Endothelial cell of umbilical vein (primary cell): ENCODE measurements at places on chromosomes 12 and 14. TPM values are rescaled to one million over a fixed set of nuclear protein-coding genes. Genes with fewer than 3 reads are reported as not detected.

- no peak for DNase-seq
These were observed 179.9 kb downstream of the ADCK1 start for GRCh38 chr14:77979666-77980351.

- no peak for DNase-seq
These were observed 276.6 kb upstream of the NAV3 start for GRCh38 chr12:77553976-77554619.

DNA sequence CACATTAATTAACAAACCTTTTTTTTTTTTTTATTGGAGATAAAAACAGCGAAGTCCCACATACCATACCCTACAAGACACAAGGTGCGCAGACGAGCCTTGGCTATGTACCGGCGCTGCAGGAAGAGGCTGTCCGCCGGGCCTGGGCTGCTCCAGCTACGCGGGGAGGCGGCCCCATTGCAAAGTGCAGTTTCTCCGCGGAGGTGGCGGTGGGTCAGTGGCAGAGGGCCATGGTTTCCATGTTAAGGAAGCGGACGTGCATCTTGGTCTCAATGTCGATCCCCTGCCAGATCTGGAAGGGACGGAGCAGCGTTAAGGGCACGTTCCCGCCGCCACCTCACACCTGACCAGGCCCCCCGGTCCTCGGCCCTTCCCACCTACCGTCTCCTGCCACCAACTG lies 60.3 kb downstream of the TESC start:
- no peak for DNase-seq

DNA sequence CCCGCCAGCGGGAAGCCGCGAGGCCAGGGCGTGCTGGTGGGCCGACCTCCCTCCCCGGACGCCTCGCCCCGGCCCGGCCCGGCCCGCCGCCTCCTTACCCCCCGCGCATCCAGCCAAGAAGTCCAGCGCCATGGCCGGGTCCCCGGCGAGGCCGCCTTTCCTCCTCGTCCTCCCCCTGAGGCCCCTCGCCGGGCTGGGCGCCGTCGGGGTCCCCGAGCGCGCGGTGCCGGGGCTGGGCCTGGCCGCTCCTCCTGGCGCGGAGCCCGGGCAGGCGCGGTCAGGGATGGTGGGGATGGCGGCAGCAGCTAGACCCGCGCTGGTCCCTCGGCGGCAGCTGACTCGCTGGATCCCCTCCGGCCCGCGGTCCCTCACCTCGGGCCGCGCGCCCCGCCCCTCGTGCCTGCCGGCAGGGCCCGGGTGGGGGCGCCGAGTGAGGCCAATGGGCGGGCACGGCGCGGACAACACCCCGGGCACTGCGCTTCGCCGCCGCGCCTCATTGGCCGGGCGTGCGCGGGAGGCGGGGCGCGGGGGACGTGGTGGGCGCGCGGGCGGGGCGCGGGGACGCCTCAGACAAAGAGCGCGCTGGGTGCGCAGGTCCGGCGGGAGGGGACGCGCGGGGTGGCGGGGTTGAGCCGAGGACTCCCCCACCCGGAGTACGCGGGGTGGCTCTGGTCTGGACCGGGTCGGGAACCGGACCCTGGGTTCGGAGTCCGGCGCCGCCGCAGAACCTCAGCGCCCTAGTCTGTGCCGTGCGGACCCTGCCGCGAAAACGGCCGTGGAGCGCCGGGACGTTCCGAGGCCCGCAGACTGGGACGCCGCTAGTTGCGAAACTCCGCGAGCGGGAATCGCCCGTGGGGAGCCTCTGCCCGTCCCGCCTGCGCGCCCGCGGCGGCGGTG lies at the start of gene SLC25A29:
SLC25A29 (minus strand) TSS at position 344 of the 897 bp plus-strand sequence; CDS start at position 132, 212 bp downstream.
- DNase-seq: peak; percentile 91

GRCh38 chr14:72518809-72519377 lies 375.0 kb downstream of the DPF3 start:
- no peak for DNase-seq

DNA sequence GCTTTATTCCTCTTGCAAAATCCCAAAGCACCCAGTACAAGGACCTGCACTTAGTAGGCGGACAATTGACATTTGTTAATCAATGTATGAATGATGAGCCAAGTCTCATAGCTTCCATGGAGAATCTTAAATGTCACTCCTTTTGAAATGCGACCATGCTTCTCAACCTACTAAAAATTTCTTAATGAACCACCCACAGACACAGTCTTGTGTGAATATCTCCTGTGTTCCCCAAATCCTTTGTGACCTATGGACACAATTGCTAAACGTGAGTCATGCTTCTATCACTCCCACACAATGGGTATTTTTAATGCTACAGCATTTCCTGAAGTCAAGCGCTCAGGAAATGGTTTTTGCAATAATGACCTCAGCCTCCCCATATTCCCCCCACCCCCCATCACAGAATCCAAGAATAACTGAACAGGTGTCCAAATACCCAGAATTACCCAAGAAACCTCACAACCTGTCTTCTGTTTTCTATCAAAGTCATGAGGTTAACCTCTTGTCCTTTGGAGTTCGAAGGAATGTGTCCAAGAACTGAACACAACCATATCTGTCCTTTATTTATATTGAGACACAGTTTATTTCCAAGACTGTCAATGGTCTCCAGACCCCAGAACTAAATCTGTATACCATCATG lies 163.6 kb upstream of the PLEKHG7 start:
- peak; percentile 95 for DNase-seq

DNA sequence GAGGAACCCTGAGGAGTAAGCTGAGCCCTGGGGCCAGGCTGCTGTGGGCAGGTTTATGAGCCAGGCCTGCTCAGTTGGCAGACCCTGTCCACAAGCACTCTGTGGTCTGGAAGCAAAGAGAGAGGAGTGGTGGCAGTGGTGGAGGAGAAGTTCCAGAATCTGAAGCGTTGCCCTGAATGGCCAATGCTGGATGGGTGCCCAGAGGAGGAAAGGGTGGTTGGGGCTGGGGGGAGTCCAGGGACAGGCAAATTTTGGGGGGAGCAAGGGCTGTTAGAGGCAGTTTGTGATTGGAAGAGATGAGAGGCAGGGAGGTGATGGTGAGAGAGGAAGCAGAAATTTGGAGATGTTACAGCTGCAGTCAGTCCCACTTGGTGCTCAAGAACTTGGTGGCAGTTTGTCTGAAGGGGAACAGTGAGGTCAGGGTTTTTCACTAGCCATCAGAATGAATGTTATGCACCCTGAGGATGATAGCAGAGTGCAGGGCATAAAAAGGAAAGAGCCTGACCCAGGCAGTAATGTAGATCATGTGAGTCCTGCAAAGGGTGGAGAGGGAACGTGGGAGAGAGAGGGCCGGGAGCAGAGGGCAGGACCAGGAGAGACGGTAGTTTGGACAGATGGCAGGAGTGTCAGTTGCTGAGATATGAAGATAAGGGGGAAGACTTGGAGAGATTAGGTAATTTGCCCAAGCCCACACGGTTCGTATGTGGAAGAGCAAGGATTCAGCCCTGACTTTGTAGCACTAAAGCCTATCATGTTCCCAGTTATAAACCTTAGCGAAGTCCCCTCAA lies 51.2 kb downstream of the GALNT8 start:
- no peak for DNase-seq

DNA sequence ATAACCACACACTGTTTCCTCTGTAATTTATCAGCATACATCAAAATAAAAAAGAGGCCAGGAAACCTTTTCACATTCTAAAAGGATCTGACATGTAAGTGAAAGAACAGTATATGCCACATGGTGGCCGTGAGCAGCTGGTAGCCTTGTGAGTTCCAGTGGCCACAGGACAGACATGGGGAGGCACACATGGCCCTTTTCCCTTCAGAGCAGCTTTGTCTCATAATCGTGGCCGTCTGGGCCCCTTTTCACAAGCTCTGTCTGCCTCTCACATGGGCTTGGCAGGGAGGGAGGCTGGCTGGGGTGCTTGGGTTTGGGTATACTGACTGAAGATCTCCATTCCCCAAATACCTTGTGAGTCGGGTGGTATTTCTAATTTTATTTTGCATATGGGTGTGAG lies 1.5 kb upstream of the ZDHHC22 start:
- no peak for DNase-seq

DICER1 gene
- 8.2 and 8.3 TPM in 2 replicates for polyA plus RNA-seq

NKX2-1 gene
- not detected in 2 replicates for polyA plus RNA-seq

TMEM229B gene
- 0.02 and 0.03 TPM in 2 replicates for polyA plus RNA-seq

MUCL1 gene
- not detected in 2 replicates for polyA plus RNA-seq
